ENCODE measurements at places on chromosomes 4 and X.

DNA sequence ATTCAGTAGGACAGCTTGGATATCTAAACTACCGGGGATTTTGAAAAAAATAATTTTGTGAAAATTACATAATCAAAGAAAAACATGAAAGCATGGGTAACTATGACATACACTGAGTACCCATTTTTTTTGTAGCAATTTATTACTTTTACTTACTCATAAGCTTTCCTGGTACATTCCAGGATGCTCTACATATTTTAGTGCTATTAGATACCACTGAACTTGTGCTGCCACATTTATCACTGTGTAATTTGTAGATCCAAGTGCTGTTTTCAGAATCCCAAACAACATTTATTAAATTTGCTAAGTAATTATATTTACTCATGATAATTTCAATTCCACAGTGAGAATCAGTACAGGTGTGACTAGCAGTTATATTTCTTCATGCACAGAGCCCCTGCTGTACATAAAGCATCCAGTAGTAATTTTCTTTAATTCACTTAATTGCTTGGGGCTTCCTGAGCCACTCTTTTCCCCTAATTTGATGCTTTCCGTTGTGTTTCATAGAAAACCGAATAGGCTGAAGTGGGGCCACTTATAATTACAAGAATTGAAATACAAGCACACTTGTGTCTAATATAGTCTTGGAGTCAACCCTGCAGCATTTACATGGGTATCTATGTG lies 2254.4 kb downstream of the ARAP2 start:
- peak; percentile 90 for DNase-seq

GRCh38 chrX:127552571-127552970 lies 499.6 kb downstream of the ACTRT1 start:
- DNase-seq = no peak

DNA sequence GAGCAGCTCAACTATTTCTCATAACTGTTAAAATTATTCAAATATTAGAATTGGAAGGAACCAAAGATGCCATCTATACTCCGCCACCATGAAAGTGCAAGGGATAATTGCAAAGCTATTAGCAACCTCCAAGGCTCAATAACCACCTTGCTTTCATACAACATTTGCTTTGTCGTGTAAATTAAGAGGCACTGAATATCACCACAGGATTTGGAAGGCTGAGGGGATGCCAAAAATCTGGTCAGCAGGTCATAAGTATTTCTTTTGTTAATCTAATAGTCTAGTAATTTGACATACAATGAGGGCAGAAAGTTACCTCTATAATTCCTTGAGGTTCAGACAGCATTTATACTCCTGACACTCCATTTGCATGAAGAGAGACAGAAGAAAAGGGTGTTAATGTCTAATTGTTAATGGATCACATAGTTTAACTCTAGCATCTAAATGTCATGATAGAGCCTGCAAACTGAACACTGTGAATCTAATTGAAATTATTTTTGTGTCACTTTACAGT lies 200.9 kb upstream of the DIAPH2 start:
- no peak for DNase-seq

DNA sequence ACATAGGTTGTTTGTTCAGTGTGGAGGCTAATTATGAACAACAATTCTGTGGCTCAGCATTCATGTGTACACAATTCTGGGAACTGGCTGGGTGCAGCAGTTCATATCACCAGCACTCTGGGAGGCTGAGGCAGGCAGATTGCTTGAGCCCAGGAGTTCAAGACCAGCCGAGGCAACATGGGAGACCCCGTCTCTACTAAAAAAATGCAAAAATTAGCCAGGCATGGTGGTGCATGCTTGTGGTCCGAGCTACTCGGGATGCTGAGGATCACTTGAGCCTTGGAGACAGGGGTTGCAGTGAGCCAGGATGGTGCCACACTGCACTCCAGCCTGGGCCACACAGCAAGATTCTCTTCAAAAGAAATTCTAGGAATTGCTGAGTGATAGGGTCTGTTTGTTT lies 4.5 kb upstream of the PPP2R2C start:
- no peak for DNase-seq

GRCh38 chrX:88170553-88170952 lies 576.5 kb upstream of the CPXCR1 start:
- DNase-seq = no peak

DNA sequence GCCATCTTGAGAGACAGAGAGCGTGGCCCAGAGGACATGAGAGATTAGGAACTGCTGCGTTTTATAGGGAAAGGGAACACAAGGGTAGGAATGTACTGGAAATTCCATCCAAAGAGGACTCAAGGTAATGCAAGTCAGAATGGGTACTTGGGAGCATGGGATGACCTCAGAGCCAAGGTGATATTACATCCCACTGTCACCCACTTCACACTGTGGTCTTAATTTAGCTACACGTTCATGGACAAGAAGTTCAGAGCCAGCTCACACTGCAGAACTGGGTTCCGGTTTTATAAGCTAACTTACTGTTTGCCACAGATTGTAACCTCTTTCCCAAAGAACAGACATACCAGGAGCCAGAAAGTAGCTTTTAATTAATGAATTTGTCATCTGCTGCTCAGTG lies 244.7 kb downstream of the CBR4 start:
- DNase-seq = no peak

DNA sequence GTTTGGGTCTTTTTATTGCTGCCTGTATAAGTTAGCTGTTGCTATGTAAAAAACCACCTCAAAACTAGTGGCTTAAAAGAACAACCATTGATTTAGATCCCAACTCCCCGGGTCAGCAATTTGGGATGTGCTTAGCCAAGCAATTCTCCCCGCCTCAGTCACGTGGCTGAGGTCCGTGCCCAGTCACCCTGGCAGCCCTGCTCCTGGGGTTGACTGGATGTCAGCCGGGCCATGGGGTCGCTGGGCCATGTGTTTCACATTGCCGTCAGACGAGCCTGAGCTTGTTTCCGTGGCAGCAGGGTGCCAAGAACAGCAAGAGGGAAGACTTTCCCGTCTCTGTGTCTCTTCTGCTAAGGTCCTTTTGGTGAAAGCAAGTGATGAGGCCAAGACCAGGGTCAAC lies 345.7 kb upstream of the FAT1 start:
- DNase-seq = no peak

DNA sequence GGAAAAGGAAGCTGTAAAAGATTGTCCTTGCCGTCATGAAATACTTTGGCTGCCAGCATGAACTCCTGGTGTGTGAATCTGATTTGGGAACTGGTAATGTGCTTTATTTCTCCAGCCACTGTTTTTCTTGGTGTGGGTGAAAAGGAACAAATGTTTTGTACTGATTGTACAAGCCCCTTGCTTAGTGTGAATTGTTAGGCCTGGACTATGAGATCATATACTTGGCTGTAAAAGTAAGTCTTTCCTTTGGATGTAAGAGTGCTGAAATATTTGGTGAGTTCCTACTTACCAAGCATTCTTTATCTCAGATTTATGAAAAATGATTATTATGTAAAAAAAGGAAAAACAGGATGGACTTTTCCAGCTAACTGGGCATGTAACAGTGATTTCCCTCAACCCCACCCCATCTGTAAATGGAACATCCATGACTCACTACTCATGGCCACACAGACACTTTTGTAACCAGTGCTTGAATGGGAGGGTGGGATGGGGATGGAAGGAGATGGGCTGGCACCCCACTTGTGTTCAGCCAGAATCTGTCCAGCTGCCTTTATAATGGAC lies 6.3 kb downstream of the FNIP2 start:
- no peak for DNase-seq

DNA sequence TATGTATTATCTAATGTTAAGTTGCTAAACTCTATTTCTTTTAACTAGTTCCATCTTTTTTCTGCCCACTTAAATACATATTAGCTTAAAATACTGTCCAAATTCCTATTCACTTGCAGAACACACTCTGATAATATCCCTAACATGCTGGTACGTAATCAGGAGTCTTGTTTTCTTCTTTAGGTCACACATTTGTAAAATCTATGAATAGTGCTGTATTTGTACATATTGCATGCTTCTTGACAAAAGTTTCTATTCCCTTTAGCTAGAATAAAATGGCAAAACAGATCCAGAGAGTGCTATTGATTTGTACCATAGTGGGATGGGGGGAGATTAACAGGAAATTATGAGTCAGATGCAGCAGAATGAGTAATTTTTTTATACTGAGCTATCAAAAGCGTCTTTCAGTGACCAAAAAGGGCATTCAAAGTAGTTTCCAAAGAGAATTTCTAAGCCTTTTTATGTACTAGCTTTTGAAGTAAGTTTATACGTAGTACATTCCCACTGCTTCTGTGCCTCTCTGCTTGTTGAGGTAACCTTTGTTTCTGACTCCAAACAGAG lies 126.5 kb downstream of the PTPN13 start:
- no peak for DNase-seq

DNA sequence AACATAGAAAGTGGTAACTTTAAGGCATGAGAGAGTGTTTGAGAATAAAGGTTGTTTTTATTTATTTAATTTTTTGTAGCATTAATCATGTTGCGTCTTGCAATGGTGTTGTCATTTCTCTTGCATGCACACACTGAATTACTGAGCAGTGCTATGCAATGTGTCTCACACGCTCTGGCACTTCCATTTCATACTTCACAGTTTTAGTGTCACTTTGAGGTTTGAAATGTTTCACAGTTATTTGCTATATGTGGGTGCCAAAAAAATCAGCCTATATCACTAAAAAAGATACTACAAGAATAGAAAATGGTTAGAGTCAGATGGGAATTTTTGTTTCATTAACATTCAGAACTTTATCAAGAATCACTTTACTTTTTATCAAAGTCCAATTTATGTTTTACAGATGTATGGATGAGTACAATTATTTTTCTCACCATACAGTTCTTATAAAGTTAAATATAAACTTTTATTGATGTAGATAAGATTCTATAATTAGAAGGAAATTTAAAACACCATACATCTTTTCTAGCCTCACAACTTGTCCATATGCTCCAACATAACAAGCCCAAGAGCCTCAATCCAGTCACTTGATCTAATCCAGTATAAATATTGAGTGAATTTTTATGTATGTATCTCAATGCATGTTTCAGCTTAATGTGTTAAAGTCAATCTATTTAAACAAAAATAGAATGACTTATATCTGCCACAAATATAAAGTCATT lies 114.0 kb downstream of the IQCM start:
- no peak for DNase-seq

GRCh38 chr4:71156616-71157015 lies 163.2 kb downstream of the DCK start:
- DNase-seq = no peak

- DNase-seq = peak; percentile 5
Measured at GRCh38 chr4:17347445-17347844, 164.4 kb downstream of the QDPR start.

DNA sequence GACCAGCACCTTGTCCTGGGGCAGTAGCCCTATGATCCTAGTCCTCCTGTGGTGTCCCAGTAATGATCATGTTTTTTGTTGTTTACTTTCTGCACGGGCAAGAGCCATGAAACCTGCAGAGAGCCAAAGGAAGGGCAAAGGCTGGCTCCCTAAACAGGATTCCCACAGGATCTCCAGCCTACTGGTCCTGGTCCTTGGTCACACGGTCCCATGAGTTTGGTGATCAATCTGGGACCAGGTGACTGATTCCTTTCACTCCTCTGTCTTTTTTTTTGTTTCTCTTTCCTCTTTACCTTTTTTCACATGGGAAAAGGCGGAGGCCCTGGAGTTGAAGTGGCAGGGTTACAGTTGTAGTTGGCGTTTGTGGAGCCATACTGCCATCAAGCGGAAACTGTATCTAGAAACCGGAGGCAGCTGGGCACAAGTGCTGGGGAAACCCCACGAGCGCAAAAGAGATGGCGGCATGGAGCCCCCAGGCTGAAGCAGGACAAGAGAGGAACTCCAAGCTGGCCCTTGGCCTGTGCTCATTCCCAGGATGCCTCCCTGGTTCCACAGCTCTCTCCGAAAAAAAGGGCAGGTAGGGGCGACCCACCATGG lies 34.6 kb downstream of the NBDY start:
- DNase-seq = no peak

GRCh38 chr4:118942465-118942864 lies 53.8 kb downstream of the SYNPO2 start:
- DNase-seq = no peak

- no peak for DNase-seq
Measured at GRCh38 chr4:87118421-87118820, 102.0 kb downstream of the KLHL8 start.

GRCh38 chr4:100983426-100983825 lies 363.9 kb downstream of the PPP3CA start:
- DNase-seq = no peak

GRCh38 chr4:69458184-69458826 lies 37.4 kb downstream of the UGT2B4 start:
- DNase-seq = no peak

- no peak for DNase-seq
Measured at GRCh38 chrX:12758291-12758690, 32.9 kb upstream of the PRPS2 start.

DNA sequence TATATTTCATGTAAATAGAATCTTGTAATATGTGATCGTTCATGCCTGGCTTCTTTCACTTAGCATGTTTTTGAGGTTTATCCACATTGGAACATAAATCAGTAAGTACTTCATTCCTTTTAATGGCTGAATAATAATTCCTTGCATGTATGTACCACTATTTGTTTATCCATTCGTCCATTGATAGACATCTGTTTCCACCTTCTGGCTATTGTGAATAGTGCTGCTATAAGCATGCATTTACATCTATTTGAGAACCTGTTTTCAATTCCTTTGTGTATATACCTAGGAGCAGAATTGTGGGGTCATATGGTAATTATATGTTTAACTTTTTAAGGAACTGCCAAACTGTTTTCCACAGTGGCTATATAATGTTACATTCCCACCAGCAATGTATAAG lies 356.7 kb upstream of the DIPK2B start:
- DNase-seq = no peak

GRCh38 chr4:122787940-122788339 lies 38.7 kb upstream of the FGF2 start:
- DNase-seq = no peak

- DNase-seq = peak; percentile 93
Measured at GRCh38 chr4:24912252-24913118, at the start of gene CCDC149. Gene CCDC149 (minus strand): TSS chr4:24913042. CDS start chr4:24912864, 178 bp downstream.

- DNase-seq = peak; percentile 33
Measured at GRCh38 chrX:8738588-8739189, 6.8 kb upstream of the ANOS1 start.

Data from NCI-H146 (cell line).